Activated CD4-positive, alpha-beta T cell treated with anti-CD3 and anti-CD28 coated beads, Interleukin-2, amount 50 U/mL, for 4 hours (primary cell): ENCODE measurements at places on chromosomes 13 and 19.
A peak's percentile ranks its signal among the peaks of the same experiment; 100 is the strongest.

GRCh38 chr13:106407338-106407737 lies 128.1 kb downstream of the EFNB2 start:
- DNase-seq, result no peak

DNA sequence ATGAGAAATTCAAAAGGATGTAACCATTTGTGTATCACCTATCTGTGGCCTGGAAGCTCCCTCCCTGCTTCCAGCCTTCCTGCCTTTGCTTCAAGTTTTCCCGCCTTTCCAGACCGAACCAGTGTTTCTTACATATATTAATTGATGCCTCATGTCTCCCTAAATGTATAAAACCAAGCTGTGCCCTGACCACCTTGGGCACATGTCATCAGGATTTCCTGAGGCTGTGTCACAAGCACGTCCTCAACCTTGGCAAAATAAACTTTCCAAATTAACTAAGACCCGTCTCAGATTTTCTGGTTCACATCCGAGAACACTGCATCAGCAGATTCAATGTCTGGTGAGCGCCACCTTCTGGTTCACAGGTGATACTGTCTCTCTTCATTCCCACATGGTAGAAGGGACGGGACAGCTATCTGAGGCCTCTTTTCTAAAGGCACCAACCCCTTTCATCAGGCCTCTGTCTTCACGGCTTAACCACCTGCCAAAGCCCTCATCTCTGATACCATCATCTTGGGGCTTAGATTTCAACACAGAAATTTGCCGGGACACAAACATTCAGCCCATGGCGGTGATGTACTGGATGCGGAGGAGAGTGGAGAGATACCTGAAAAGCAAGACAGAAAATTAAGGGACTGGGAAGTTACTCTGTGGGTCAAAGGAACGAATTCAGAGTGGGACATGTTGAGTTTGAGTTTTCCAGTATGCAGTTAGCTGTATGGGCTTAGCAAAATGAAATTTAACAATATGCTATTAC lies 58.7 kb upstream of the PABPC3 start:
- DNase-seq, result peak; percentile 8

DNA sequence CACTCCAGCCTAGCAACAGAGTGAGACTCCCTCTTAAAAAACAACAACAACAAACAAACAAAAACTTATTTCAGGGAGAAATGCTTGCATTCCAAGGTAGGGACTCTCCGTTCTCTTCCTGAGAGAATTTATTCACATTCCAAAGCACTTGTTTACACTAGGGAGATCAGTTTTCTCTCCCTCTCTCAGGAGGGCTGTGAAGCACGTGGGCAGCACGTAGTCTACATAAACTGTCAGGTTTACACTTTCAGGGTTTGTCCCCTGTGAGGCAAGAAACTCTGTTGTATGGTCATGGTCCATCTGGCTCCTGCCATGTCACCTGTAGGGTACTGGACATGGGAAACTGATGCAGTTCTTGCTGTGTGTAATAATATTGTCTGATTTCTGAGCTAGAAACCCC lies 31.6 kb downstream of the WDR87 start:
- no peak for DNase-seq

DNA sequence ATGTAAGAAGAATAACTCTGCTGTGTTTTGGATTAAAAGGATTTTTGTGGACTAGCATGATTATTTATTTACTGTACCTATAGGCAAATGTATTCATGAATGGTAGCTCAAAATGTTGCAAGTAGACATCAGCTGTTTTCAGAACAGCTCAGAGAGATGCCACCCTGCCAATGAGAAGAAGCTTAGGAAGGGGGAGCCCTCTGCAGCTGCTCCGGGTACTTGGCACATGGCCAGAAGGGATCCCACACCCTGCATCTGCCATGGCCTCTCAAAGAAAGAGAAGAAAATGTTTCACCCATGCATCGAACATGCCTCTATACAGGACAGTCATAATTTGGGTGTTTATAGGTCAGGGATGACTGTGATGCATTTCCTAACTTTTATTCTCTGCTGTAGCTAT lies 30.5 kb upstream of the MBNL2 start:
- DNase-seq, result no peak

DNA sequence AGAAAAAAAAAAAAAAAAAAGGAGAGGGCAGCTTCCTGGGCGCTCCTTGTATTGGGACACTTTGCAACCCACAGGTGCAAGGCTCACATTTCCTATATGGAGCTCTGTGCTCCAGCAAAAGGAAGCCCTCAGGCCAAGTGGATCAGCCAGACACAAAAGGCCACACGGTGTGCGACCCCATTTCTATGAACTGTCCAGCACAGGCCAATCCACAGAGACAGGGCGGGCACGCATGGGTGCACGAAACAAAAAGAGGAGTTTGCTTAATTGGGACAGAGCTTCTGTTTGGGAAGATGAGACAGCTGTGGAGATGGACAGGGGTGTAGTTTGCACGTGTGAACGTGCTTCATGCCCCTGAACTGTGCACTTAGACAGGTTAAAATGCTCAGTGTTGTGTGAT lies 31.6 kb upstream of the MATK start:
- DNase-seq, result no peak

GRCh38 chr19:1883784-1884183 lies 1.5 kb downstream of the ABHD17A start:
- DNase-seq, result no peak

DNA sequence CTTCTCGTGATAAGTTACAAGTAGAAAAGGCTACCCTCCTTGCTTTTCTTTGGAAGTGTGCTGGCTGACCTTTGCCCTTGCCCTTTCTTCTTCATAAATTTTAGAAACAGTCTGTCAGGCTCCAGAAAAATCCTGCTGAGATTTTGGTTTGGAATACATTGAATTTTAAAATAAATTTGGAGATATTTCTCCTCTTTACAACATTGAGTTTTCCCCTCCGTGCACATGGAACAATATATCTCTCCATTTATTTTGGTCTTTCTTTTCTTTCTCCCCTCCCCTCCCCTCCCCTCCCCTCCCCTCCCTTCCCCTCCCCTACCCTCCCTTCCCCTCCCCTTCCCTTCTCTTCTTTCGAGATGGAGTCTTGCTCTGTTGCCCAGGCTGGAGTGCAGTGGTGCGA lies 8.6 kb downstream of the KLK4 start:
- DNase-seq, result no peak

GRCh38 chr13:21676611-21677021 lies 5.7 kb downstream of the FGF9 start:
- no peak for DNase-seq

DNA sequence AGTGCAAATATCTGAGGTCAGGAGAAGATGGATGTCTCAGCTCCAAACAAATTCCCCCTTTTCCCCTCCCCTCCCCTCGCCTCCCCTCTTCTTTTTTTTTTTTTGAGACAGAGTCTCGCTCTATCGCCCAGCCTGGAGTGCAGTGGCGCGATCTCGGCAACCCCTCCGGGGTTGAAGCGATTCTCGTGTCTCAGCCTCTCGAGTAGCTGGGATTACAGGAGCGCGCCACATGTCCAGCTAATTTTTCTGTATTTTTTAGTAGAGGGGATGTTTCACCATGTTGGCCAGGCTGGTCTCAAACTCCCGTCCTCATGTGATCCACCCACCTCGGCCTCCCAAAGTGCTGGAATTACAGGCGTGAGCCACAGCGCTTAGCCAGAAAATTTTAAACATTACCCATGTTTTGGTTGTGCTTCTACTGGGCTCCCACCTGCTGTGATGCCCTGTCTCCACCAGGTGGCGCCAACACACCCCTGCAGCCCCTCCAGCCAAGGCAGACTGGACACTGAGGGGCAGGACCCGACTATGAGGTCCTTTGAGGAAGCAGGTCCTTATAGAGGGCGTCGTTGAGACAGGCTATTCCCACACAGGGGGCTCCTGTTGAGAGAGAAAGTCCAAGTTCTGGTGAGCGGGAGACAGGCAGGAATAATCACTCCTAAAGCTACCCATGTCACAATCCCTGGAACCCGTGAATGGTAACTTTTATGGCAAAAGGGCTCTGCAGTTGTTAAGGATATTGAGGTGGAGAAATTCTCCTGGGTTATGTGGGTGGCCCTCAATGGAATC lies 6.3 kb downstream of the ERICH4 start:
- DNase-seq, result peak; percentile 60

- DNase-seq, result no peak
Observed at GRCh38 chr19:43438291-43439031, 23.8 kb downstream of the TEX101 start.

DNA sequence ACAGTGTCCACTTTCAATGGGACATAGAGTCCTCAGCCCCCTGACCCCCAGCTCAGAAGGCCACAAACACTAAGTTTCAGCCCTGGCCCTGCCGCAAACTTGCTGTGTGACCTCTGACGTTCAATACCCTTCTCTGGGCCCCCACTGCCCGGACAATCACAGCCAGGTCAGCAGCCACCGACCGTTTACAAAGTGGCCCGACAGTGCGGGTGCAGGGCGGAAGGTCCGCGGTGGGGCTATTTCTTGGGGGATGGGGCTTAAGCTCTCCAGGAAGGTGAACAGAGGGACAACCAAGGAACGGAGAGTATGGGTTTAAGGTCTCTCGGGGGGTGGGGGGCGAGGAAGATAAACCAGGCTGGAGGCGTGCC lies 496 bp downstream of the SMIM7 start:
- DNase-seq, result no peak

GRCh38 chr19:51815043-51815442 lies 20.1 kb downstream of the FPR3 start:
- no peak for DNase-seq

DNA sequence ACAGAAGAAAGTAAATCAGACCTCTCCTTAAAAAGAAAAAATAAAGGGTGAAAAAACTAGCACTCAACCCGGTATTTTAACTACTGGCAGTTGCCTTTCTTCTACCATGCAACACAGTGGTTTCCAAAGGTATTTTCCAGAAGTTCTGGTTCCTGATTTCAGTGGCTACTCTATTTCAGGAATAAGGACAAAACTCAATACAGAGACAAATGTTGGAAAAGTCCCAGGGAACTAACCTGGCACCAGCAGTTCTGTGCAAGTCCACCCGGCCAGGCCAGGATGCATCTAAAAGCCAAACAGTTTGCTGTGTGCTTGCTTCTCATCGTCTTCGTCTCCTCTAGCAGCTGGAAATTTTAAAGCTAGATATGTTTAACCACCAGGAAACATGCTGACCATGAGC lies 52.5 kb downstream of the FOXO1 start:
- DNase-seq, result no peak

DNA sequence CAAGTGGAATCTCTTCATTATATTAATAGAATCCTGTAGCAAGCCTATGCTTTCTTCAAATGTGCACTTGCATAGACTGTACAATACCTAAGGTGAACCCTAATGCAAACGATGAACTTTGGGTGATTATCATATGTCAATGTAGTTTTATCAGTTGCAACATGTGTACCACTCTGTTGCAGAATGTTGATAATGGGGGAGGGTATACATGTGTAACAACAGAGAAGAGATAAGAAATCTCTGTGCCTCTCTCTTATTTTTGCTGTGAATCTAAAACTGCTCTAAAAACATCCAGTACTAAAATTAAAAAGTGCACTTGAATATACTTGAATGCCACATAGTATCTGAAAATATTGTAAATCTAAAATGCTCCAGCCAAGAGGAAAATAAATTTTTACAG lies 820.8 kb upstream of the MIR17HG start:
- DNase-seq, result no peak

GRCh38 chr13:38519229-38519911 lies 167.5 kb upstream of the FREM2 start:
- no peak for DNase-seq

GRCh38 chr13:41900918-41901317 lies 60.0 kb downstream of the VWA8 start:
- DNase-seq, result no peak

DNA sequence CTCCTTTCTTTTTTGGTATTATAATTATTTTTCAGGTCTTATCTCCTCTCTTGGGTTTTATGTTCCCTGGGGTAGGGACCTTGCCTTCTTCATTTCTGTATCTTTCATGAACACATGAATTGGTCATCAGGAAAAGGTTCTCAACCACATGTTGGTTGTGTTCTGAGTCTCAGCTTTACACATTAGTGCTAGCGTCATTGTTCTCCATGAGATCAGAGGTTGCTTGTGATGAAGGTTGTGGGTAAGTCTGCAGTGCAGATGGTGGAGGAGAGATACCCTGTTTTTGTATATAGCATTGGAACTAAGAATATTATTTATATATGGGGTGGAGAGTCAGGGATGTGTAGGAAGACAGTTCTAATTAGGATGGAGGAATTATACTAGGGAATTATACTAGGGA lies 24.5 kb upstream of the CEACAM8 start:
- DNase-seq, result no peak

- DNase-seq, result no peak
Observed at GRCh38 chr13:64041296-64041695, 2625.6 kb upstream of the PCDH20 start.

DNA sequence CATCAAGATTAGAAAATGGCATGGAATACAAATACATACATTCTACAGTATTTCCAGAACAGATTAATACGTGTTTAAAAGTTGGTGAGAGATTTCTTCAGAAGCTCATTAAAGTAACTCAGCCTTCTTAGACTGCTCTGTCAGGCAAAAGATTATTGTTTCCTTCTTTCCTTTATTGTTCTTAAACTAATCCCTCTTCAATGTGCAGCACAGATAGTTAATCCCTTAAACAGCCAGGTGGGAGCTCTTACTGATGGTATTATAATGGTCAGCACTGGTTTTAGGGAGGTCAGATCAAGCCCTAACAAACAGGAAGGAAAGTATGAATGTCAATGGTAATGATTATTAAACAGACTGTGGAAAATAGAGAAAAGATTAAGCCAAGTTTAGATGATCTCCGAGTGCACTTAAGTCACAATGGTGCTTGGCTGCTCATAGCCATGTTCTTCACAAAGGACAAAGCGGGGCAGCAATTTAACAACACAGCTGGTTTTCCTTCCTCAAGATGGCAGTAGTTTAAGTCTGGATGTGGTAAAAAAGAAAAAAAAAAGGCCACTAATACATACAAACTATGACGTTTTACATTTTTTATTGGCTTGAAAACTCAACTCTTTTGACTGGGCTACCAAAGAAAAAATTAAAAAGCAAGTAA lies 992.6 kb downstream of the PCDH9 start:
- no peak for DNase-seq

- no peak for DNase-seq
Observed at GRCh38 chr13:79228972-79229371, 177.1 kb downstream of the RBM26 start.

- DNase-seq, result no peak
Observed at GRCh38 chr19:53086949-53087348, 16.3 kb downstream of the ZNF160 start.

DNA sequence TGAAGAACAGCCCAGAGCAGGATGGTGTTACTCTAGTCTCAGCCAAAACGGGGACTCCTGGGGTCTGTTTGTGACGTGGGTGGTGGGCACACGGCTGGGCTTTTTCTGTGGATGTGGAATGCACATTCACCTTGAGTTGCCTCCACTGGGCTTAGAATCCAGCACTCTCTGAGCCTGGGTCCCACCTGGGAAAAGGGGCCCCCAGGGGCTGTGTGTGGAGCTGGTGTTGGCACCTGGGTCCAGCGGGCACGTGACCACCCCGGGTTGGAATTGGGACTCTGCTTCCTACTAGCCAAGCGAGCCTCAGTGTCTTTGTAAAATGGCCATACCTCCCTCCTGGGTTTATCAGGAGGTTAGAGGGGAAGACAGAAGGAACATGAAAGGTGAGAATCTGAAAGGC lies 29.2 kb upstream of the F2RL3 start:
- no peak for DNase-seq

- no peak for DNase-seq
Observed at GRCh38 chr13:43894438-43894837, 14.7 kb downstream of the LACC1 start.
